ENCODE measurements at places on chromosomes 13 and 19. TPM values are rescaled to one million over a fixed set of nuclear protein-coding genes. Genes with fewer than 3 reads are reported as not detected.

PSG2 gene
- polyA plus RNA-seq = 5.7 TPM

S1PR4 gene
- polyA plus RNA-seq = not detected

FAM216B gene
- polyA plus RNA-seq = not detected

CGB8 gene
- 1.9 TPM for polyA plus RNA-seq

PRTN3 gene
- not detected for polyA plus RNA-seq

ZNF285 gene
- polyA plus RNA-seq = 1.1 TPM

NDUFA13 gene
- polyA plus RNA-seq = 466 TPM

CD209 gene
- polyA plus RNA-seq = not detected
